ENCODE measurements at places on chromosomes 3 and 15.

- DNase-seq, result no peak
Observed at GRCh38 chr3:15120986-15121385, 22.0 kb upstream of the RBSN start.

DNA sequence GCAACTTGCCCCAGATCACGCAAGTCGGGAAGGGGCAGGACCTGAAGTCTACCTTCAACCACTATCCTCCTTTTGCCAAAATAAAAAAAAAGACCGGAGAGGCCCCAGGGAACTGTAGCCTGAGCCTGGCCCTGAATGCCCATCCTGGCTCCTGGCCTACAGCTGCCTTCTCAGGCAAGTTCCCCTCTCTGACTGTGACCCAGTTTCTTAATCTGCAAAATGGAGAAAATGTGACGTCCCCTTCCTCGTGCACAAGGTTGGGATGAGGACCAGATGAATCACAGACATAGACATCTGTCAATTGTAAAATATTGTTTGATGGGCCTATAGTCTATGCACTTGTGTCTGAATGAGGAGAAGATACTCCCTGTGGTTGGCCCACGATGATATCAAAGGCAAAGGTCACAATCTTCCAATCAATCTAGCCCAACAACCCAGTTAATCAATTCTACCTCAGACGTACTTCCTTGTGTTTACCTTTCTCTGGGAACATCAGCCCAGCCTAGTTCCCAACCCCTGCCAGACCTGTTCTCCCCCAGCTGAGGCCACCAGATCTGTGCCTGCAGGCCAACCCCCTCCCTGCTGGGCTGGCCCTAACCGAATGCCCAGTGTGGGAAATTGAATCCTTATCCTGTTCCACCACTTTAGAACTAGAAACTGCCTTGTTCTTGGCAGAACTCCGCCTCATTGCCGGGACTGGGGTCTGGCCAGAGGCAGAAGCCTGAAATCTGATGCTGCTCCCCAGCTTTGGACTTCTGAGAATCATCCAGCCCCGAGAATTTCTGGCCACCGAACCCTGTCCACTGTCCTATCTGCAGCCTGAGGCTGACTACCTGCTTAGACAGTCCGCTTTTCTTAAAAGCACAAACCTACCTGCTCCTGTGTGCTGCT is 101.8 kb upstream of the LIPC start:
- no peak for DNase-seq

GRCh38 chr3:217099-217813 is 20.7 kb downstream of the CHL1 start:
- no peak for DNase-seq

DNA sequence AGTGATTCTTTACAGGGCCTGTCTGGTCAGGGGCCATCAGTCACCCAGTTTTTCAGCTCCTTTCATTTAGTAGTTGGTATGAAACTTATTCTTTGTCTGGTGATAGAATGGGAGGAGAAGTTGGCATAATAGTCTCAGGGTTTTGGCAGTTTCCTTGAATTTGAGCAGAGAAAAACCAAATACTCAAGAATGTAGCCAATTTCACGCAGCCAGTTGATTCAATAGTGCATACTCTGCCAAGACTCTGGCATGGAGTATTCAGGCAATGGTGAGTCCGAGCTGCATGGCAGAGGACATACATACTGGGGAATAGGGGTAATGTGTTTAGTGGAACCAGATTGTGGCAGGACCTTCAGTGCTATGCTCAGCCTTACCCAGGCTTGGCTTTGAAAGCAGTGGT is 118.3 kb downstream of the GALK2 start:
- no peak for DNase-seq

DNA sequence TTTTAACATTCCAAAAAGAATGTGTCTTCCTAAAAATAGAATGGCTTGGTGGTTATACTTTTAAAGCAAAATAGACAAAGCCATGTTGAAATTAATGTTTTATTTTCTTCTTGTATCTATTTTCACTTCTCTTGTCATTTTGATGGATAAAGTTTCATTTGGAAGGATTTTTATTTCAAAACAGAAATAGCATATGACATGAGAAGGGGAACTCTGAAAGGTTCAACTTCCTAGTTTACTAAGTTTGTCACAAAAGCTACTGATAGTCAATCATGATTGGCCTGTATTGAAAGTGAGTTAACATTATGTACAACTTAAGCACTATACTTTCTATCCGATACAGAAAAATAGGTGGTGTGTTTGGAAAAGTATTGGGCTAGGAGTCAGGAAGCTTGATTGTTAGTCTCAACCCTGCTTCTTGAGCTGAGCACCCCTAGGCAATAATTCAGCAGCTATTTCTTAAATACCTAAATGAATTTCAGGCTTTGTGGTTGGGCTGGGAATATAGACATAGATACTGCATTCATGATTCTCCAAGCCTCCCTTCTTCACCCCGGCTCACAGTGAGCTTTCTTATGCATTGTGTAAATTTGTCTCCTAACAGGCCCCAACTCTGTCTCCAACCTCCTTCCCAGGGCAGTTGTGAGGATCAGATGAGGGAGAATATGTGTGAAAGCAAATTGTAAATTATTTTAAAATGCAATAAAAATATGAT is 46.9 kb upstream of the CSPG4 start:
- no peak for DNase-seq

DNA sequence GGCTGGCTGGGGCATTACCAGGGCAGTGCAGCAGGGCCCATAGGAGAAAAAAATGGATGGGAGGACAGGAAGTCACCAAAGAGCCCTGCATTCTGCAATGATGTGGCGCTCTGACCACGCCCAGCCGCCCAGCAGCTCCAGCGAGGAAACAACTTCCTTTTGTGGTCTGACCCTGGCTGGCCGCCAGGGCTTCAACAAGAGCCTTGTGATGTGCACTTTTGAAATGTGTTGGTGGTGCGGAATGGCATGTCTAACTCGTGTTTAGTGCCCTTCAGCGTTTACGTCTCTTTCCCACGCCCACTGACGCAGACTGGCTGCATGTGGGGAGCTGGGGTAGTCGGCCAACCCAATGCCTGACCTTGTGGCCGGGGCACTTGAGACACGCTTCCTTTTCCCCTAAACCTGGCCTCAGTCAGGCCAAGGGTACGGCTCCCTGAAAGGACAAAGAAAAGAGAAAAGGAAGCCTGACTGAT is 81.9 kb upstream of the CTNNB1 start:
- peak; percentile 17 for DNase-seq

DNA sequence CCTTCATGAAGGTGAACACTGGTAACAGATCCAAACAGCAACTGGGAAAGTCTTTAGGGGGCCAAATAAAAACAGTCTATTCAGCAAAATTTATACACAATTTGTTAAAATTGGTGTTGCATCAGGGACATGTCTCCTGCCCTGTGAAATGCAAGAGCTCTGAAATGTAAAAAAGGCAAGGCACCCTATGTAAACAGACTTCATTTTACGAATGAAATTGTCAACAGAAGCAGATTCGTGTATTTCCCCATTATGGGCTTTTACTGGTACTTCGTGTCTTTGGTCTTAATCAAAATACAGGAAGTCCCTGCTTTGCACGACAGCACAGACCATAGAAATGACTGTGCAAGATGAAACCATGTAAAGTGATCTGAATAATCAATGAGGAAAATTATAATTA is 127.3 kb upstream of the THBS1 start:
- no peak for DNase-seq

- DNase-seq, result no peak
Observed at GRCh38 chr3:175098644-175099043, 239.5 kb downstream of the NAALADL2 start.

- DNase-seq, result no peak
Observed at GRCh38 chr15:50135031-50135551, 16.1 kb upstream of the ATP8B4 start.

DNA sequence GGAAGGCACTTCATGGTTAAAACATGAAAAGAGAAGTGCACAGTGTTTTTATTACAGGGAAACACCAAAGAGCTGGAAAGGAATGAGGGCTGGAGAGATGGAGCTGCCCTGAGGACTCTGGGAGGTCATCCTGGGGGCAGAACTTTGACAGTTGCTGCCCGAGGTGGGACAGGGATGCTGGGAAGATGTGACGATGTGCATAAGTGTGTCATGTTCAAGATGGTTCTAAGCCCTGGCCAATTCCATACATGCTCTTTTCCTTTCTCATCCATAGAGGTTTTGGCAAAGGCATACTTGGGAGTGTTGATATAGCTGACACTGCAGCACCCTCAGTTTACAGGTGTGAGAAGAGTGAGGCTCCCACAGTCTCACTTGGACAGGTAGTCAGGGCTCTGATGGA is 23.8 kb downstream of the LPP start:
- no peak for DNase-seq

DNA sequence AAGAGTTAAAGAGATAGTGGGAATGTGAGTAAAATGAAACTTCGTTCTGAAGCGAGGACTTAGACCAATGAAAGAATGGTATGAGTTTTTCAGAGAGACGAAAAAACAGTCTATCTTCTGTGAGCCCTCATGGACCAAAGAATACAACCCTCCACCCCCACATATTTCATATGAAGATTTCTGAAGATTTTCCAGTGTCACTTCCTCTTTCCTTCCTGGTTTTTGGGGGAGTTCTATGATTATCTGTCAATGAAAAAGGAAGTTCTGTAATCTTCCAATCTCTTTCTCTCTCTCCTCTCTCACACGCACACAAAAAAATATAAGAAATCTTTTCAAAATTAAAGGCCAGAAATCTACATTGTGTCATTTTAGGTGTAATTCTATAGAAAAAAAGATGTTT is 27.7 kb downstream of the CMSS1 start:
- no peak for DNase-seq

GRCh38 chr15:78641749-78642275 is 802 bp upstream of the CHRNB4 start:
- DNase-seq, result no peak

DNA sequence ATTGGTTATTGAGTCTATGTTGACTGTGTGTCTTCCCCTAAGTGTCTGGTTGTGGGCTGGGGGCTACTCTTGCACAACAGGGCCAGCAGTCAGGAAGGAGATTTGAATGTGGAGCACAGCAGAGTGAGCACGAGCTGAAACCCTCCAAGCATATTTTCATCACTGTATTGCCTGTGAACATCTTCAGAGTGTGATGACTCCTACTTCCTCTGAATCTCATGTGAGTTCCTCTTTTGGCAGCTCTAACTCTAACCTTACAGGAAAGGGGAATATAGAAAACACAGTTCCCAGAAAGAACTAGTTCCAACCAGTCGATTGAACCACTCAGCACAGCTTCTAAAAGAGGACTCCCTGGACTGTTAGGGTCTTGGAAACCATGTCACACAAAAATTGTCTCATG is 211.6 kb downstream of the RAP2B start:
- DNase-seq, result no peak

GRCh38 chr15:65091946-65092770 is 15.6 kb downstream of the KBTBD13 start:
- DNase-seq, result no peak

GRCh38 chr3:38562467-38562925 is 66.4 kb downstream of the EXOG start:
- DNase-seq, result no peak

DNA sequence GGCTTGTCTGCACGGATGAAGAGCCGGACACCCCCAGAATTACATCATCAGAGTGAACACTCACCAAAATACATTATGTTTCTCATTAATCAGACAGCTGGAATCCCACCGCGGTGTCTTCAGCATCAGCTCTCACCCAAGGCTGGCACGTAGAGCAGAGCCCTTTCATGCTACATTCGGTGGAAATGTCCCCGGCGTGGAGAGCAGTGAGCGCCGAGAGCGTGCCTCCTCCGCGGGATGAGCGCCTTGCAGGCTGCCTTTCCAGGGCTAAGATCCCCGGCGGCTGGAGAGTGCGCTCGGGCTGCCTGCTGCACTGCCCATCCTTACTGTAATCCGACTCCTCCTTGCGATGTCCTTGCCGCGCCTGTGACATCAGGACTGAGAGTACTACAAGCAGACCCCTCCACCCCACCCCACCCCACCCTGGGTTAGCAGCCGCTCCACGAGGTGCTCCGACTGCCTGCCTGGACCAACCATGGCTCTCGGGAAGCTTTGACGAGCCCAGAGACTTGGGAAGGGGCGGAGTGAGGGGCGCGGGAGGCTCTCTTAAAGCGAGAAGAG is at the start of gene ZNF385D:
TSS of gene ZNF385D (minus strand) at position 380 of the 561 bp plus-strand sequence. CDS start at position 86, 294 bp downstream.
- DNase-seq, result no peak

DNA sequence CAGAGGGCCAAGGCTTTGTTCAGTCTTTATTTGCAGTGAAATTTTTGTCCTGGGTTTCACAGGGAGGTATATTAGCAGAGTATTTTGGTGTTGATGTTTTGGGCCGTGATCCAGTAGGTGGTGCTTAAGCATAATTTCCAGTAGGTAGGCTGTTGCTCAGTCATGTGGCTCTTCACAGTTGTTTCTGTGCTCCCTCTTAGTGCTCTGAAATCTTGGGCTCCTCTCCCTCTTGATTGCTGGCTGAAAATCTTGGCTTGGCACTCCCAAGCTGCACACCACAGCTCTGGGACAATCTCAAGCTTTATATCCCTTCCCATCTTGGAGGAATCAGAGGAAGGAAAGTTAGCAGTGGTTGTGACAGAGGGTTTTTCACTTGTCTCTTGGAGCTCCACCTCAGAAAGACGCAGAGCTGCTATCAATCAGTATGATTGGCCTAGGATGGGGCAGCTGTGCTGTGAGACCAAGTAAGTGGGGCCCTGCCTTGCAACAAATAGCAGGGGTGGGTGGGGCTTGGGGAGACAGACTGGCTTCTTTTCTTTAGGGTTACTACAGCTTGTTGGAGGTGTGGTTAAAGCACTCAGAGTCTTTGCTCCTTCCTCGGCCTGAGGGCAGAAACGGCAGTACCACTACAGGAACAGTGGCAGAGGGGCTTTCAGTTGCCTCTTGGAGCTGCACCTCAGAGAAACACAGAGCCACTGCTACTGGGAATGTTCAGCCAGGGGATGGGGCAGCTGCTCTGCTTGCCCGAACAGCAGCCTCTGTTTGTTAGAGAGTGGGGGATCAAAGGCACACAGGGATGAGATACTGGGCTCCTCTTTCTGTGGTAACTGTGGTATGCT is 627.0 kb downstream of the SI start:
- DNase-seq, result no peak

DNA sequence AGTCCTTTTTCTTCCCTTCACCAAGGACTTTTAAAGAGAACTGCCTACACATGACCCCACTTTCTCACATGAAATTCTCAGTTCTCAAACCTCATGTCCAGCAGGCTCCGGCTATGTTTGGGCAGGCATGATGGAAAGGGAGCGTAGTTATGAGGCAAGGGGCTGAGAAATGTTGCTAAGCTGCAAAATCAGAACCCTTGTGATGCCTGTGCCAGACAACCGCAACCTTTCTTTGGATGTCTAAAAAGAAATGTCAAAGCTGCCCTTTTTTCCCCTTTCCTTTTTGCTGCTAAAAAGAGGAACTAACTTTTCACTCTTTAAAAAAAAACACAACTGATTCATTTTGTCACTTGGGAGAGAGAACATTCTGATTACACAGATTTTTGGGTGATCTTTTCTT is 19.2 kb downstream of the GNB4 start:
- peak; percentile 20 for DNase-seq

GRCh38 chr3:84440291-84440690 is 518.5 kb upstream of the CADM2 start:
- DNase-seq, result no peak

Data from memory B cell (primary cell).